Panc1 (cell line): ENCODE measurements at places on chromosomes 4 and X. TPM values are rescaled to one million over a fixed set of nuclear protein-coding genes. Genes with fewer than 3 reads are reported as not detected.

DNA sequence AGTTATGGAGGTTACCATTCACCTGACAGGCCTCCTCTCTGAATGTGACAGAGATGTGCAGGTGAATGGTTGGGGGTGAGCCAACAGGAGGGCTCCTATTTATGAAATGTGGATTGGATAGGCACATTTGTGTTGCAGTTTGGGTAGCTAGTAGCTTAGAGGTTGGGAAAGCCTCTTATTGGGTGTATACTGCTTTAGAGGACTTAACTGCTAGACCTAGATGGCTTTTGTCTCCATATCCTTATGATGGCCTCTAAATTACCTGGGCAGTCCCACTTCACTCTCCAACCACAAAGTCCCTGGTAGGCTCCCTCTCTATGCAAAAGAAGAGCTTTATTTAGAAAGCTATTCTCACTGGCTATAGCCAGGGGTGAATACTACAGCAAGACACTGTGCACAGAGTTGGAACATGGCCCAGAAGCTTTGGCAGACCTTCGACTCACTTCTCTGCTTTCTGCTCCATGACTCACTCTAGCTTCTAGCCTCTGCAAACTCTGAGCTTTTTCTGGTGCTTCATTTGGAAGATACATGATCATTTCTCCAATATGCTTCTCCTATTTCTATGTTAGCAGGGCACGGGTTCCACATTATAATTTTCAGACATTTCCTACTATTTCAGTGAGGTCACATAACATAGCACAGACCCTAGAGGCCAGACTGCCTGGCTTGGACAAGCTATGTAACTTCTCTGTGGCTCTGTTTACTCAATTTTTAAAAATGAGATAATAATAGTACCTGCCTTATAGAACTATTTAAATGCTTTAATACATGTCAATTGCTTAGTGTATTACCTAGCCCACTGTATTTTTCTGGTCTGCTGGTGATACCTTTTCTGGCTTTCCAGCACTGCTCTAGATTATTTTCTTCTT is 6.0 kb upstream of the VGLL1 start:
- peak; percentile 22 for DNase-seq

- no peak for DNase-seq
These were observed 79.5 kb upstream of the FAM9C start for GRCh38 chrX:13123857-13124345.

GRCh38 chr4:128354205-128354821 is 66.7 kb upstream of the PGRMC2 start:
- peak; percentile 61 for DNase-seq

PDCL2 gene
- not detected for total RNA-seq

HHIP gene
- total RNA-seq: 0.08 TPM

GRCh38 chr4:79540143-79540542 is 132.1 kb upstream of the GK2 start:
- DNase-seq: no peak

GRCh38 chr4:187027272-187027671 is 303.6 kb upstream of the FAT1 start:
- no peak for DNase-seq

SSX2B gene
- not detected for total RNA-seq

DNA sequence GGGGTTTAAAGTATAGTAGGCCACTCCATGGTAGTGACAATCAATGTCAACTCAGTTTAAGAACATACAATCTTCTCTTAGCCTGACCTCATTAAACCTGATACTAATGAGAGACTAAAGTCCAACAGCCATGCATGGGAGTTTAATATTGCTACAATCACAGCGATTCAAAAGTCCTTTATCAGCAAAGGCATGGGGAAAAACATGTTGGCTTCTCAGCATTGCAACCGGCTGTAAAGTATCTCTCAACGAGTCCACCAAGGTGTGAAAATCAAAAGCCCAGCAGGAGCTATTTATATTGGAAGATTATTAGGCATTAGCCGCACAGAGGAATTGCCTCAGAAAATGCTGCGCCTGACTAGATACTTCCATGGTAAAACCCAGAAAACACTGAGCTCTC is 256.7 kb upstream of the PGRMC2 start:
- DNase-seq: no peak

GRCh38 chr4:94446386-94446785 is 5.4 kb upstream of the PDLIM5 start:
- DNase-seq: no peak

DNA sequence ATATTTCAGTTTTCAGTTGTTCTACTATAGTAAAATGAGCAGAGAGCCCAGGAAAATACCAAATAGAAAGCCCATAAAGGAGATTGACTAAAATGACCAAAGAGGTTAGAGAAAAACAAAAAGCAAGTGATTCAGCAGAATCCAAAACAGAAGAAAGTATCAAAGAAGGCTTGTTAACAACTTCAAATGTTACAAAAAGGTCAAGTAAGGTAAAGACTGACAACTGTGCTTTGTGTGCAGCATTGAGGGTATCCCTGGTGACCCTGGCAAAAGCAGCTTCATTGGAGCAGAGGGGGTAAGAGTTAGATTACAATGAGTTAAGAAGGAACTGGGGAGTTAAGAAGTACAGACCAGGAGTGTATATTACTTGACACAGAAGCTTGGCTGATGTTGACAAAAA is 317.9 kb downstream of the OPHN1 start:
- DNase-seq: no peak

SEC24B gene
- total RNA-seq: 17.6 TPM

RS1 gene
- not detected for total RNA-seq

- DNase-seq: no peak
These were observed 36.6 kb downstream of the IRF2 start for GRCh38 chr4:184437565-184438265.

FRG2 gene
- not detected for total RNA-seq

DNA sequence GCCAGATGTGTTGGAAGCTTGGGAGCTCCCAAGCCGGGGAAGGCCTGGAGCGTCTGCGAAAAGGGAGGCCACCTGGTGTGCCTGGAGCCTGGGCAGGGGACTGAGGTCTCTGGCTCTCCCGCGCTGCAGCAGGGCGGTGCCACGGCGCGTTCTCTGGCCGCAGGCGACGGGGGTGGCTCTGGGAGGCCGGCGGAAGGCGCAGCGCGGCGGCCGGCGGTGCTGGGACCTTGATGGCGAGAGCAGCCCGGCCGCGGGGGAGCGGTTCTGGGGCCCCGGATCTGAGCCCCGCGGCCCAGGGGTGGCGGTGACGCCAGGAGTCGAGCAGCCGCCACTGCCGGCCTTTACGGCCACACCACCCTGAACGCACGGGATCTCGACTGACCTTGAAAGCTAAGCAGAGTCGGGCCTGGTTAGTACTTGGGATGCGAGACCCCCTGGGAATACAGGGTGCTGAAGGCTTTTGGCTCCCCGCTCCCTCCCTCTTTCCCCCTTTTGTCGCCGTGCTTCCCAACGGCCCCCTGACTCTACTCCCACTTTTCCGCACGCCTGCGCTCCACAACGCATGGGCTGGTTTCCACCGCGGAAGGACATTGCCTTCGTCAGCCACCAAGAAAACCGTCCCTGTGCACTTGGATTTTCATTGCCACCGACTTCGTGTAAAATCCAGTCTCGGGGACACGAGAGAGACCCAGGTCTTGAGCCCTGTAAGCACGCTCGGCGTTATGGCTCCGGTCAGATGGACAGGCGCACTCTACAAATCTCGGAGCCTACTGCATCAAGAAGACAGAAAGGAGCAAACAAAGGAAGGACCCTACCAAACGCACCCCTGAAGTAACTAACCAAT is 9.5 kb downstream of the FRG2 start:
- DNase-seq: no peak

DNA sequence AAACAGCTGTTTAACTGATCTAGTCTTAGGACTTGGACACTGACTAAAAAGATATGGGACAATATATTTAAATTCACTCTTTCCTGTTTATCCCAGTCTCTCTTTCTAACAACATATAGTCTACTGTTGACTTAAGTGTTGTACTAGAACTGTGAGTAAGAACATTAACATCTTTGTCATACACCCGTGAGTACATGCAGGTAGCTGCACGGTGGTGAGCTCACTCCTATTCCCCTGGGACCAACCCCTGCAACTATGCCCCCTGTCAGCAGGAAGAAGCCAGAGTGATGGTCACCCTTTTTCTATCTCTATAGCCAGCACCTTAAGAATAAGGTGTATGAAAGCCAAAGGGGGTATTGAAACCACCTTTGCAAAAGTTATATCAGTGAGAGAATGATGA is 17.6 kb downstream of the TBL1X start:
- no peak for DNase-seq

MBNL3 gene
- total RNA-seq: 0.39 TPM

DNA sequence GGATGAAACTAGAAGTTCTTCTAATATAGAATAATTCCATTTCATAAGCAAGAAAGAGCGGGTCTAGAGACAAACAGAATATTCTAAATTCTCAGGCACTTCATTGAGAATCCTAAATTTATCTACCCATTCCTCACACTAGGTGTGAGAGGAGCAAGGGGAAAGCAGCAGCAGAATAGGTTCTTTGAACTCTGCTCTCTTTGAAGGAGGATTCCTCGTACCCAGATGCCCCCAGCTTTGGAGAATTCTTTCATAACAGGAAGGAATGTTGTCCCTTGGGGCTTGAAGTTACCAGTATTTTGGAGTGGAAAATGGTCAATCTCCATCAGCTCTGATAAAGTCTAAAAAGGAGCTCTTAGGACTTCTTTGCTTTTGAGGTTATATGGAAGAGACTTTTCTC is 59.7 kb upstream of the RASGEF1B start:
- no peak for DNase-seq

- no peak for DNase-seq
These were observed at the start of gene FSTL5 for GRCh38 chr4:162163892-162164759. FSTL5 (minus strand) TSS chr4:162164000; CDS start chr4:162111396, 52,604 bp downstream.

FAAH2 gene
- total RNA-seq: 0.10 TPM

- DNase-seq: no peak
These were observed 681.5 kb downstream of the ARAP2 start for GRCh38 chr4:35562861-35563260.

GRCh38 chr4:138978600-138978999 is 37.0 kb upstream of the NOCT start:
- no peak for DNase-seq

- no peak for DNase-seq
These were observed 94.7 kb upstream of the INTU start for GRCh38 chr4:127538016-127538415.

- DNase-seq: no peak
These were observed 29.3 kb downstream of the ZNF827 start for GRCh38 chr4:145909281-145909715.

GRCh38 chrX:38717871-38718270 is 83.4 kb upstream of the MID1IP1 start:
- no peak for DNase-seq

DNA sequence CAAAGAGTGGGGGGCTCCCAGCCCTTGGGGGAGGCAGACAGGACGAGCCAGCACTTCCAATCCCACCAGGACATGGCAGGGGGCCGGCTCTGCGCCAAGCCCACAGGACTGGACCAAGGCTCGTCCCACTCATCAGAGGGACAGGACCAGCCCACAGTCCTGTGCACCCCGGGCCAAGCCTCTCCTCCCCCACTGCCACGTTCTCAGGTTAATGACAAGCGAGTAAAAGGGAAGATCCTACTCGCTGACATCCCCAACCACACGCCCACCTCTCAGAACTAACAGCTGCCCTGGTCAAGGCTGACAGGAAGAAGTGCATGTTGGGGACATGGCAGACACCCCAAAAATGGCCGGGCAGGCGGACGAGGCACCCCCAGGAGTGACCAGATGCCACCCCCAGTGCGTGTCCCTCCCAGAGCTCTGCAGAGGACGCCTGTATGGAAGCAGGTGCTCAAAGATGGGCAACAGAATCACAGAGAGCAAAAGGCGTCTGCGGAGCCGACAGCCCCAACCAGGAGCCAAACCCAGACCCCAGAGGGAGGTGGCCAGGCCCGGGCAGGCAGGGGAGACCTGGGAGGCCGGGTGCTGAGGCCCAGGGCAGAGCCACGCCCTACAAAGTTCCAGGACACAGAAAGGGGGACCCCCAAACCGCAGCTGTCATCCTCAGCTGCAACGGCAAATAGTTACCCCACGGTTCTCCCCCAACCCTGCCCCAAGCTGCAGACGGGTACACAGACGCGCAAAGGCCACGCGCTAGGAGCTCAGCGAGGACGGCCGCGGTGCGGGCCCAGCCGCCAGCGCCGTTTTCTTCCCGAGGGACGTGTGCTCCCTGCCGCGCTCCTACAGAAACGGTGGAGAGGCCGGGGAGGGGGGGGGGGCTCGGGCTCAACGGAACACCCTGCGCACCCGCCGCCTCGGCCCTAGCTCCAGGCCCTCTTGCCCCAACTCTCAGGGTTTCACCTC is 1.7 kb downstream of the CTBP1 start:
- DNase-seq: no peak

- no peak for DNase-seq
These were observed 220.7 kb downstream of the TACR3 start for GRCh38 chr4:103499094-103499493.

- DNase-seq: no peak
These were observed 23.9 kb downstream of the MANBA start for GRCh38 chr4:102736636-102737549.

GRCh38 chr4:77154065-77154464 is 2.9 kb upstream of the CCNG2 start:
- no peak for DNase-seq

- no peak for DNase-seq
These were observed 115.3 kb downstream of the DACH2 start for GRCh38 chrX:86263526-86263925.

GRCh38 chrX:136021160-136021559 is 35.9 kb downstream of the SLC9A6 start:
- no peak for DNase-seq

DNA sequence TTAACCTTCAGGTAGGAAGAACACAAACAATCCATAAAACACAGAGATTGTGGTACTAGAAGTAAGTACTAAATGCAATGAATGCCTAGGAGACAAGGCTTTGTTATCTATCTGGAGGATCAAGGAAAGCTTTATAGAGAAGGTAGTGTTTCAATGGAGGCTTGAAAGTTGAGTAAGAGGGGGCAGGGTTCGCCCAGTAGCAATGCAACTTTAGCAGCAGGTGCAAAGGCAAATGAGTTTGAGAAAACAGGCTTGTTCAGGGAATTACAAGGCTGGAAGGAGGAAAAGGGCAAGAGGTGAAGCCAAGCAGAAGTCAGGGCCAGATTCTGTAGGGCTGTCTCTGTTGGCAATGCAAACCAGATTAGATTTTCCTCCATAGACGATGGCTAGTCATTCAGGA is 35.5 kb upstream of the AMELX start:
- no peak for DNase-seq

DNA sequence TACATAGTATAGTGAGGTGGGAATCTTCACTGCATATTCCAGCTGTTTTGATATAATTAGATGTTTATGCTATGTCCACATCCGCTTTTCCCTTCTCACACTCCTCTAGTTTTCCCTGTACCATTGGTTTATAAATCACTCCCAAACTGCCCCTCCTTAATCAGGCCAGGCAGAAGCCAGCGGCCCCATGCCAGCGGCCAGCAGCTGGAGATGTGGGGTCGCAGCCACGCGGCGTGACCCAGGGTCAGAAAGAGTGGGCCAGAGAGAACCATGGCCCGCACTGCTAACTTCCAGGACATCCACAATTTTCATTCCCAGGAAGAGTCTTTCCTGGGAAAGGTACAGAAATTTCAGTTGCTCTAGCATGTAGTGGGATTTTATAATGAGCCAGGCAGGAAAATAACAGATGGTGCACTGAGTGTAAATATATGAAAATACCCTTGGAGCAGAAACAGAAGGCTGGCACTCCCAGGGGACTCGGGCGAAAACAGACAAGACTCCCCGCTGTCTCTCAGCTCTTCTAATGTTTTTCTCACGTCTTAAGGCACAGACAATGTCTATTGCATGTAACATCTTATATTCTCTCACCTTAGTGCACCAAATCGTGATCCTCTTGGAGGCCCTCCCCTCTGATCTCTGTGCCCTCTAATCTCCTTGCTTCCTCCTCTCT is 145.9 kb upstream of the ZFP42 start:
- DNase-seq: no peak

GRCh38 chrX:51760657-51761056 is 17.4 kb downstream of the GSPT2 start:
- DNase-seq: no peak

GRCh38 chrX:134909261-134909660 is 81.5 kb upstream of the SMIM10 start:
- no peak for DNase-seq
